ENCODE measurements at places on chromosomes 3 and 15.

- DNase-seq: no peak
Measured at GRCh38 chr15:27894645-27895044, 204.5 kb downstream of the OCA2 start.

GRCh38 chr15:39140060-39140604 lies 440.7 kb upstream of the THBS1 start:
- DNase-seq: no peak

DNA sequence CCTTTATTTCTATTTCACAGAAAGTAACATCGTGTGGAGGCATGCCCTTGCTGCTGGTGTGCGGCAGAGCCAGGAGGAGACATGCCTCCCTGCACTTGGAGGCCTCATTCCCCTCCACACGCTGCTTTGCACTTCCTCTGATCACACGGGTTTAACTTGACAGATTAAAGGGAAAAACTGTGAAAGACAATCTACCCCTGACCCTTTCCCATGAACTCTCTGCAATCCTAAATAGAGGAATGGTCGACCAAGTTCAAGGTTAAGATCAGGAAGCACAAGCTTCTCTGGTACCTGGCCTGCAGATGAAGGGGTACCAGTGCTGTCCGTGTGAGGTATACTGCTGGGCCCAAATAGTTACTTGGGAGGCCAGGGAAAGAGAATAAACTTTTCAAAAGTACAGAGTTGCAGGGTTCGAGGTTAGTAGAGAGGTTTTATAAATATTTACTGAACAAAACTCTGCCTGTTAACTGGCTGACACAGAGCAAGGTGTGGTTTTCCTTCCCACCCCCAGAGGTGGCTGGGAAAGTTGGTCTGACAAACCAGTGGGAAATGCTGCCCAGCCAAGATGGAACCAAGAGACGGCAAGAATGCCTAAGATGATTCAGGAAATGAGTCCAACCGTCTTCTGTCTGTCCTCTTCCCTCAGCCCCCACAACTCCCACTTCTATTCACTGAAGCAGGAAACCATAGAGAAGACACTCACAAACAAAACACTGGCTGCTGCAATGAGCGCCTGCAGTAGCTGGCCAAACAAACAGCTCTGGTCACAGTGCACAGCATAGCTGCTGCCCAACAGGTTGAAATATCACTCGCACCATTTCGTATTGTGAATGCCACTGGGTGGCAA lies 79.6 kb downstream of the IGF2BP2 start:
- DNase-seq: no peak

GRCh38 chr15:31302778-31303725 lies 23.6 kb upstream of the KLF13 start:
- peak; percentile 72 for DNase-seq

DNA sequence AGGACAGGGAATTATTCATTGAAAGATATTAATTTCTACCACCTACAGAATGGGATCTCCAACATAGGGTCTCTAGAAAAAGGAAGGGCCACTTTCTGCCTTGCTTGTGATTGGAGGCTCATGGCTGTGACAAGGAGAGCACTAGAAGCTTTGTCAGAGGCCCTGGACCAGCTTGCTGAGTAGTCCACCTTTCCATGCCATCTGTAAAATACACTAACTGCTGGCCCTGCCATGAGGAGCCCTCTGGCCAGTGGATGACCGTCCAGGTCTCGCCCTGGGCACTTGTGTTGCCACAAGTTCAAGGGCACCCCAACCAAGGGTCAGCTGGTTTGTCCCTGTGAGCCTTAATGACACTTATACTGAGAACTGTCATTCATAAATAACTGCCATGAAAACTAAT lies 1.6 kb upstream of the SYNM start:
- DNase-seq: no peak

DNA sequence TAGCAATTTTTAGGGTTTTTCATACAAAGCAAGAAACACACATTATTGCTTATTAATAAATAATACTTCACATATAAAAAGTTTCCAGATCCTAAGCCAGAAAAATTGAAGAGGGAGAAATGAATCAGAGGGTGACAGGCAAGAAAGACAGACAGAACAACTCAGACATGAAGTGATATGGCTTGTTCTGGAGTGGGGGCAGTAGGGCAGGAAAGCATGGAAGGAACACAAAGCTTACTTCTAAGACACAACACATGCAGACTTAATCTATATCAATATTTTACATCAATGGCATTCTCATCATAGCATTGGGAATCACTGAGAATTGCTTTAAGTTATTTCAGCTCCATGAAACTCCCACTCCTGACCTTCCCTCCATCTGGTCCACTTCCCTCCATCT lies 24.4 kb downstream of the TNIK start:
- no peak for DNase-seq

Data from NCI-H524 (cell line).